Activated CD8-positive, alpha-beta T cell treated with anti-CD3 and anti-CD28 coated beads, Interleukin-2, amount 10 ng/mL, durations not matched to agents 7 days and 5 days (primary cell): ENCODE measurements at places on chromosomes 7 and 10. TPM values are rescaled to one million over a fixed set of nuclear protein-coding genes. Genes with fewer than 3 reads are reported as not detected.

UPK3B gene
- total RNA-seq = 0.92 TPM

PAX4 gene
- not detected for total RNA-seq

- DNase-seq = no peak
Observed at GRCh38 chr7:46847126-46847525, 734.8 kb downstream of the TNS3 start.

DNA sequence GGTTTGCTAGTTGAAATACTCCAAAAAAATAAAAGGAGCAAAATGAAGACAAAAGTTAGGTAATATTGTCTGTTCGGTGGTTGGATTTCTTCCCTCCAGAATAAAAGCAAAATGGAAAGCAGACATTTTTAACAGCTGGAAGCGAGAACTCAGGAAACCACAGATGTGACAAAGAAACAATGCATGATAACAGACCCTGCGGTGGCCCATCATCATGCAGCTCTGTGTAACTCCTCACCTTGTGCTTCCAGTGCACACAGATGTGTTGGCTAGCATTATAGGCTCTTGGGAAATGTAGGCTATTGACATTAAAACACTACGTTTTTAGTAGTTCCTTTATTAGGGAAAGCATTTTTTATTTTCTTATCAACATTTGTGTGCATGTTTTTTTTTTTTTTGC lies 53.9 kb upstream of the ARL4A start:
- no peak for DNase-seq

DNA sequence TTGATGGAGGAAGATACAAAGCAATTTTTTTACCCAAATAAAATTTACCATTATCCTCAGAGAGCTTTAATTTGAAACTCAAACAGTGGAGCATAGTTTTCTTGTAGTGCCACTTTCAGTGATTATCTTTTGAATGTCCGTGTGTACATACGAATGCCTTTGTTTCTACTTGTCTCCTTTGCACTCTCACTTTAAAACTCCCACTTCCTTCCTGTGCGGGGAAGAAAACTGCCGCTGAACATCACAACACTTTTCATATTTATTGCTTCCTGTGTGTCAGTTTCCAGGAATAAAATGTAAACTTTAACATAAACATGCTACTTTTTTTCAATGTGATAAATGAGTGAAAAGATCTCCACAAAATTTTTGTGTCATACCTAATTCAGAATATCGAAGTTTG lies 102.4 kb downstream of the SEMA3A start:
- peak; percentile 61 for DNase-seq

DNA sequence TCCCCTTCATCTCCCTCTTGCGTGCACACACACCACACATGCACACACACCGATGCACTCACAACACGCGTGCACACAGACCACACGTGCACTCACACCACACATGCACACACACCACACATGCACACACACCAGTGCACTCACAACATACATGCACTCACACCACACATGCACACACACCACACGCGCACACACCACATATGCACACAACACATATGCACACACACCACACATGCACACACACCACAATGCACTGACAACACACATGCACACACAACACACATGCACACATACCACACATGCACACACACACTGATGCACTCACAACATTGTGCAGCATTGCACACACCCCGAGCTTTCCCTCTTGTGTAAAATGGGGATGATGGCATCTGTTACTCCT lies 68.1 kb downstream of the TRRAP start:
- no peak for DNase-seq

DNA sequence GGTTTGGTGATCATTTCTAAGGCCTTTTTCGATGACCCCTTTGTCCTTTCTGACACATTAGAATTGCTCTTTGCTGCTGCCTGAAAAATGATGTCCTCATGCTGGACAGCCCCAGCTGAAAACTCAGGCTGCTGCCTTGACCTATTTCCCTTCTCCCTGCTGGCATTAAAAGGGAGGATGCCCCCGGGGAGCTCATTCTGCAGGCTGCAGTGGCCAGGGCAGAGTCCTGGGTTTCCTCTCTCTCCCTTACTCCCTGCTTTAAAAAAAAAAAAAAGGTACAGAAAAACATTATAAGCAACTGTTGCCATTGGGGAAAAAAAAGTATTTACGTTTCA lies 35.4 kb downstream of the LRRC4 start:
- DNase-seq = no peak

DNA sequence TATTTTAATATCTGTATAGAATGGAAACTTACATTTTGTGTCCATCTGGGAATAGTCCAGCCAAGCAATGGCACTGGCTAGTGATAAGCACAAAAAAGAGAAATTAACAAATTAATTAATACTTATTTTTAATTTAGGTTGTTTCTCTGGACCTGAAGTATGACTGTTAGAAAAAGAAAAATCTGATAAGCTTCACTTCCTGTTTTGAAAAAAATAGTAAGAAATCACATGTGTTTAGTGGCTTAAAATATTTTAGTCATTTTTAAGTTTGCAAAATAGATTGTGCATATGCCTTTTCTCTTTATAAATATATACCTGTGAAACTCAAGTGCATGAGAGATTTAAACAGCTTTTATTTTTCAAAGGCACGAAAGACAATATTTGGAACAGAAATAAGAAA lies 50.1 kb upstream of the CREB5 start:
- DNase-seq = no peak

GRCh38 chr10:97307866-97308780 lies 10.9 kb upstream of the FRAT1 start:
- no peak for DNase-seq

SPDYE6 gene
- total RNA-seq = not detected

- DNase-seq = no peak
Observed at GRCh38 chr10:89679986-89680385, 21.4 kb upstream of the KIF20B start.

- no peak for DNase-seq
Observed at GRCh38 chr7:102953406-102953805, 40.6 kb downstream of the LRRC17 start.

GRCh38 chr7:46297515-46297914 lies 376.4 kb upstream of the IGFBP3 start:
- no peak for DNase-seq

ASAH2 gene
- total RNA-seq = 2.3 TPM

CCDC146 gene
- total RNA-seq = 10.7 TPM

DNA sequence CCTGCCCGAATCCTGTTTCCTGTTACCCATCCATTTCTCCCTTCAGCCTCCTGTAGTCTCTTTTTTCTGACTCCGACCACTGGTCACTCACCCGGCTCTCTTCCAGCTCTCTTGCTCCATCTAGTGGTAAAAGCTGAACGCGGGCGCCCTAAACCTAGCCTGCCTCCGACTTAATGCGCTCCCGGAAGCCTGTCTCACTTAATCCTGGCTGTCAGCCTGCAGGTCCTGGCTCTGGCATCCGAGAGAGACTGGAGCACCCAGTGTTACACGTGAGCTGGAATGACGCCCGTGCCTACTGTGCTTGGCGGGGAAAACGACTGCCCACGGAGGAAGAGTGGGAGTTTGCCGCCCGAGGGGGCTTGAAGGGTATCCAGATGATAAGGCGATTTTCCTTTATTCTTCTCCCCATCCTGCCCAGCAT lies 10.3 kb downstream of the SUMF2 start:
- DNase-seq = peak; percentile 70

MSANTD7 gene
- total RNA-seq = 21.8 TPM

DNA sequence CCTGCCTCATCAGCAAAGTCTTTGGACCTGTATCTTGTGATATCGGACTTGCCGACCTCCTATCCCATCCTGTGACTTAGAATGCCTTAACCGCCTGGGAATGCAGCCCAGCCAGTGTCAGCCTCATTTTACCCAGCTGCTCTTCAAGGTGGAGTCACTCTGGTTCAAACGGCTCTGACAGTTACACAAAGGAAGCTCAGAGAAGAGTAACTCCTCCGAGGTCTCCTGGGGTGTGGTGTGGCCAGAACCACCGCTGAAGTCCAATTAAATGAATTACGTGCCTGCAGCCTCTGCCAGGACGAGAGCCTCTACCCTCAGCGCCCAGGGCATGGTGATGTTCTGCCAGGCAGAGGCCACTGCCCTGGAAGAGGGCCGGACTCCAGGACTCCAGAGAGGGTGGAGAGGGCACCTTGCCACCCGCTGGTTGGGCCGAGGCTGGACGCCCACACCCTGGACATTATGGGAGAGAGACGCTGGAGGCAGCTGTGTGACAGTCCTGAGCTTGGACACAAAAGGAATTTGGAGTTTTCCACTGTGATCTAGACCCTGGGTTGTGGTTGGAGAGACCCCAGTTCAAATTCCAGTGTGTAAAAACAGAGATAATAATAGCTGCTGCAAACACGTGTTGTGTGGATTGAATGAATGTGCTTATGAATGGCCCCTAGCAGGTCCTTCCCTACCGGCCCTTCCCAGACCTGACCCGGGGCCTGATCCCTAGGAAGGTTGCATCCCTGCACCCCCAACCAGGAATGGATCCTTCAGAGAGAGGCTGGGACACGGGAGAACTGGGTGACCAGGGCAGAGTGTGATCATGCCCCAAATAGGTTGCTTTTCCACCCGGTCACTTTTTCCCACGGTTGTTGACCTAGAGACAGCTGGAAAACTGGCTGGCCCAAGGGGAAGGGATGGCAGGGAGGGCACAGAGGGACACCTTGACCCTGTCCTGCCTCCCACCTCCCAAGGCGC lies 37.8 kb upstream of the FZD9 start:
- DNase-seq = no peak
